ENCODE measurements at places on chromosomes 12 and 14.

DNA sequence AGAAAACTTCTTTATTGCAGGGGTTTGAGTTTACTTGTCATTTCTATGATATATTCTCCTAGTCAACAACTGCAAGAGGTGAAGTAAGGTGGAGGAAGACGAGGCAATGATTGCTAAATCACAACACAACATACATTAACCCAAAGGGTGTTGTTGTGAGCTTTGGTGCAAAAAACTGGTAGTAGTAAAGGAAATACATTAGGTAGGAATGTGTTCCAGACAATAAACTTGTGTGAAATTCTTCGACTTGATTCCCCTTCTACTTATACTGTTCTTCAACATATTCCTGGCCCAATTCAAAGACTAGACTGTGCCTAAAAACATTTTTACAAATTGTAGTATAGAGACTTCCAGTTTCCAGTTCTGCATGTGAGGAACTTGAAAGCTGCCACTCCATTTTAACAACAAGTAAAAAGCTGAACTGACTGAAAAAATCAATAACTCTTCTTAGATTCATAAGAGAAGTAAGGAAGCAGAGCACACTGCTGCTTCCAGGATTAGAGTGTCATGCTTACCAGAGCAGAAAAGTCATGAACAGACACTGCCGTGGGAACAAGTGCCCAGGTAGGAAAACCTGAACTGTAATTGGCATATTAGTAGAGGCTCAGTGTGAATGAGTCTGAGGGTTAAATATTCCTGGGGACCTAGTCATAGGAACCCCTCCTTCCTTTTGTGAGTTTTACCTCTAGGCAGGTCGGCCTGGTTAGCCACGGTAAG lies 22.2 kb downstream of the COX8C start:
- no peak for DNase-seq

DNA sequence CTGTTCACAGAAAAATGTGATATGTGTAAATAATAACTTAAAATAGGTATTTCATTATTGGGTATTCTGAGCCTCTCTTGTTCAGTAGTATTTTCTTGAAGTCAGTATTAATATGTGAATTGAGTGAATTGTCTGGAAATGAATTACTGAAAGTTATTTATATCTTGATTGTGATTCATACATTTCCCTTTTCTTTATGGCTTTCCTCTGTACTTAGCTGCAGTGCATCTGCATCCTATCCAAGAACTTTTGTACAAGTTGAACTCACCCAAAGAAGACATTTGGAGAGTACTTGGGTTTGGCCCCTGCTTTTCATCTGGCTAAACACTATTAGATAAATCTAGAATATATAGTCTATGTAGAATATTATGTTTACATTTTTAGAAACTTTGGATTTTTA lies 326.0 kb downstream of the RAD51B start:
- no peak for DNase-seq

DNA sequence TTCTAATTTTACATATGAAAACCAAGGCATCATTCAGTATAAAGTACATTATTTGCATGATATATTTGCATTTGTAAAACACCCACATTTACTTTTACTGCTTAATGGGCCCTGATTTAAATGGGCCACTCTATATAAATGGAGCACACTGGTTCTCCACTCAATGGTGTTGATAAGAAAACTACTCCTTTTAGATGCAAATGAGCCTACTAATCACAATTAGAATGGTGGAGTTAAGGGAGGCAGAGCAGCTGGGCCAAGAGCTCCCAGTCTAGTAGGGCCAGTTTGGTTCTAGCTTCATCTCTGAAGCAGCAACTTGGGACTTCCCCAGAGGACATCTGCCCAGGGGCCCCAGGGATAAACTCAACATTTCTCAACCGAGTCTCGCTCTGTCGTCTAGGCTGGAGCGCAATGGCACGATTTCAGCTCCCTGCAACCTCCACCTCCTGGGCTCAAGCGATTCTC lies 120.7 kb downstream of the FOXN3 start:
- DNase-seq, result no peak

DNA sequence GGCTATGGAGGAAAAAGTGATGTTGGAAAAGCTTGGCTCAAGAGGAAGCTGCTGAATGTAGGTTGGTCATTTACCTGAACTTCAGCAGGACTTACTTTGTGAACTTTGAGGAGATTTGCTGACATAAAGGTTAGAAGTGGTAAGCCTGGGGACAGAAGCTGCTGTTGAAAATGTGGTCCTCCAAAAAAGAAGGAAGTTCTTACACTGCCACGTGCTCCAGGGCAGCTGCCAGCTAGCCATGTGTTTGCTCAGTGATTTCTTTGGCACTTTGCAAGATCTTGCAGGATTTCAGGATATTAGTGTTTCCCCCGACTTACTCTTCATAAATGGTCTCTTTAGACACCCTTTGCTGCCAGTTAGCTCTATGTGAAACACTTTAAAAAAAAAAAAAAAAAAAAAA lies 14.8 kb upstream of the DYRK2 start:
- no peak for DNase-seq

DNA sequence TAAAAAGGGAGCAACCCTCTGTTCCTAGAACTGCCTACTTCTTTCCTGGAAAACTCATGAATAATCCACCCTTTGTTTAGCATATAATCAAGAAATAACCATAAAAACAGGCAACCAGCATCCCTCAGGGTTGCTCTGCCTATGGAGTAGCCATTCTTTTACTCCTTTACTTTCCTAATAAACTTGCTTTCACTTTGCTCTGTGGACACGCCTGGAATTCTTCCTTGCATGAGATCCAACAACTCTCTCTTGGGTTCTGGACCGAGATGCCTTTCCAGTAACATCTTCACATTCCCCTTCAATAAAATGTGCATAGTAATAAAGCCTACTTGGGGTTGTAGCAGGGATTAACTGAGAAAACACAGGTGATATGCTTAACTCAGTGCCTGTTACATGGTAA lies 286.4 kb upstream of the AMIGO2 start:
- DNase-seq, result no peak

DNA sequence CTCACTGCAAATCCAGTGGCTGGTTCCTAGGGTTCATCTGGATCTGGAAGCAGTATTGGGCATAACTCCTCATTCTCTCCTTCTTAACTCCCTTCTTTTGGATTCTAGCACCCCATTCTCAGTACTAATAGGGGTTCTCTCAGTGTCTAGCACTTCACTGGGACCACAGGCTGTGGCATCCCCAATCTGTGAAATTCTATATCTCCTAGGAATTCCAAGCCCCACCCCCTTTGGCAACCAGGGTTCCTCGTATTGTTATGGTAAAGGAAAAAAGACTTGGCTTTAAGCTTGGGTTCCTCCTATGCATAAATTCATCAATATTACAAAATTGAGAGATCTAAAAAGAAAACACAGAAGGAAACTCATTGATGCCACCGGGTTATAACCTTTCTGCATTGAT lies 45.0 kb upstream of the FBXO21 start:
- DNase-seq, result no peak

DNA sequence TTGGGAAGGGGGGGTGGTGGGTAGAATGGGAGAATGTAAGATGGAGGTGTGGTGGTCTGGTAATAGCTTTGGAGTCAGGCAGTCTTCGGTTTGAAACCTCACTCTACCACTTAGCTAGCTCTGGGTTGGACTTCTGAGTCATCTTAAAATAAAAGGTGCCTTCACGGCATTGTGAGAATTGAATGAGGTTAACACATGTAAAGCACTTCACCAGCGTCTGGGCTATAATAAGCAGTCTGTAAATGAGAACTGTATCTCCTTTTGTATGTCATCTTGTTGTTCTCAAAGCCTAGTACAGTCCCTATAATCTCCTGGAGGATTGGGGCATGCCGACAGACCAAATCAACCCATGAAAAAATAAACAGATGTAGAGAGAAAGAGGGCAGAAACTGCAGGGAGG lies 11.2 kb downstream of the C2CD5 start:
- DNase-seq, result no peak

DNA sequence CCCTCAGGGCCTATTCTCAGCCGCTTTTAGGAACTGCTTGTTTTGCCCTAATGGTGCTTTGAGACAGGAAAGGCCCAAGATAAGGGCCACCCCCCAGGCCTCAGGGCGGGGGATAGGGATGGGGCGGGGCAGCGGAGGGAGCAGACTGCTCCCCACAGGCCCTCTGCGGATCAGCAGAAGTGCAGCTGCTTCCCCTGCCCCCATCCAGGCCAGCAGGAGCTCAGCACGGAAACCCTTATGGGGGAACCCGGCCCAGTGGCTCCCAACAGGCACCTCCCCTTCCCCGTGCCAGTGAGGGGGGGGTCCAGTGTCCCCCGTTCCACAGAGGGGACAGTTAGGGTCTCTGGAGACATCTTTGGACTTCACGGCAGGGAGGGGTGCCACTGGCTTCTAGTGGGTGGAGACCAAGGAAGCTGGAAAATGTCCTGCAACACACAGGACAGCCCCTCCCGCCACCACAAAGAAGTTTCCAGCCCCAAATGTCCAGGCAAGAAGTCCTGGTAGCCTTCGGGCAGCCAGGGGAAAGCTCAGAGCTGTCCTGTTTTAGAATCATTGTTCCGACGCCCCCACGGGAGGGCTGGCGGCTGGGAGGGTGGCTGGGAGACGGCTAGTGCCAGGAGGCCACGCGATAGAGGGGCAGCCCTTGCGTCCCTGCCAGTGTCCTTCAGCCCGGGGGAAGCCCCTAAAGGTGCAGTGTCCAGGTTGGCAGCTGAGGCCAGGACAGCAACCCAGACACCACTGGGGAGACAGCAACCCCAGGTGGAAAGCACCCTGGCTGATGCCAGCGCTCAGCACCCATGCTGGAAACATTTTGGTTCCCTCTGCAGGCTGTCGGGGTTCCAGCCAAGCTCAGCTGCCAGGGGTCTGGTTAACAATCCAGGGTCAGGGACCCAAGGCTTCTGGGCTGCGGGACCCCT lies 10.4 kb upstream of the GPR132 start:
- no peak for DNase-seq

GRCh38 chr12:30926243-30927221 lies at the start of gene TSPAN11:
TSS of gene TSPAN11 (plus strand) at chr12:30926748. CDS start at chr12:30953992, 27,244 bp downstream.
- no peak for DNase-seq

DNA sequence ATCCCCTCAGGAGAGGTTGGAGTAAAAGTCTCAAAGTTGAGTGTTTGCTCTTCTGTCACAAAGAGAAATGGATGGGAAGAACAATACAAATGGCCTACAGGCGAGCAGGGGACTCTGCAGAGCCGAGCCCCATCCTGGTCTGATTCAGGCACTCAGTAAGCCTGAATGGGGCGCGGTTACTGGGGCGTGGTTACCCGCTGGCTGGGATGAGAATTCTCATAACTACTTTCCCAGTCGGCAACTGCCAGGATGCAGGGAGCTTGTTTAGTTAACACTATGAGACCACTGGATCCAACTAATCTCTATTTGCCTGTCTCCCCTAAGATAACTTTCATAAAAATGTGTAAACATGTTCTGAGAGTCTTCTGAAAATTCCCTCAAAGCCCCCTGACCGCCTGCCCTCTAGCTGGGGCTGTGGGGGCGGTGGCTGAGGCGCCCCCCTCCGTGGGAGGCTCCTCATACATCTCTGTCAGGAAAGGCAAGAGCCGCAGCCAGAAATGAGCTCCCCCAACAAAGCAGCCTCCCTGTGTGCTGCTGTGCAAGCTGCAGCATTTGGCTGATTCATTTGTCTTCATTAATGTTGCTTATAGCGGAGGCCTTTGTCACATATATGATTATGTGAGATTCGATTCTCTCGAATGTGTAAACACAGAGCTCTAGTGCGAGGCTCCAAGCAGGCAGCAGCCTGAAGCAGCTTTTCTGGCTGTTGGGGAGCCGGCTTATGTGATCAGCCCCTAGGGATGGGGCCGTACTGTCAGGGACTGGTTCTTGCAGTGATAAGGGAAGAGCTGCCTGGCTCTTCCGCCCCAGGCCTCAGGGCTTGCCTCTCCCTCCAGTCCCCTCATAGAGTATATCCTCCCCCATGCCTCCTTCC lies 126.1 kb upstream of the ARHGAP5 start:
- DNase-seq, result peak; percentile 73

- no peak for DNase-seq
These were observed 128.1 kb downstream of the PRKD1 start for GRCh38 chr14:29799464-29800095.

DNA sequence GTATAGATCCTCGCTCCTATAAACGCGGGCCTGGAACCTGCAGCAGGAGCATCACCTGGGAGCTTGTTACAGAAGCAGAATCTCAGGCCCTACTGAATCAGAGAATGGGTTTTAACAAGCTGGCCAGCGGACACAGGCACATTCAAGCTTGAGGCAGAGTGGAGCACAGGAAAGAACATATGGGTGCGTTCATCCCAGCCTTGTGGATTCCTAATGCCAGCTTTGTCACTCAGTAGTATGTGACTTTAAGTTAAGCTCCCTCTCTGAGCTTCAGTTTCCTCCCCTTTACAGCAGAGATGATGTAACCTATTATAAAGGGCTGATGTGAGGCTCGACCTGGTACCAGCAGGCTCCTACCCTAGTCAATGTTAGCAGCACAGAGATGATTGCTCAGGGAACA lies 204.9 kb downstream of the ZFP36L1 start:
- no peak for DNase-seq

DNA sequence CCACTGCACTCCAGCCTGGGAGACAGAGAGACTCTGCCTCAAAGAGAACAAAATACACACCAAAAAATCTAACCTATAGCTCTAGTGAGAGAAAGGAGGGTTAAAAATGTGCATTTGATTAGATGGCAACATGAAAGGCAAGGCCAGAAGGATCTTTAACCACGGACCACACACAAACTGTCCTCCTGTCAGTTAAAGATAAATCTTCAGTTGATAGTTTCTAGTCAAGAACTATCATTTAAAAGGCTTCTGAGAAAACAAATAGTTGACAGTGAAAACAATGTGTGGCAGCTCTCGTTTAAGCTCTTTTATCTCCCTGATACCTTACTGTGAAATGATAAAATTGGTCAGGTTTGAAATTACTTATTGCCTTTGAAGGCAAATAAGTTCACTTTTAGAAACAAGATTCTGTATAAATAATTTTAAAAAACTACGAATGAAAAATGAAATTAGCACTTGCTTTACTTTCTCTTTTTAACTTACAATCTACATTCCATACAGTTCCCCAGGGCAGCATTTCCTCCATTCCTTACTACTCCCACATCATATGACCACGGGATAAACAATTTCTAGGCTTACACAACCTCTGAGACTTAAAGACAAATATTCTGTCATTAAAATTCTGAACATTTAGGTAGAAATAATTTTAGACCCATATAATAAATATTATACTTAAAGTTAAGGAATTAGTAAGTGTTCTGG lies 71.4 kb upstream of the GNPNAT1 start:
- DNase-seq, result no peak

DNA sequence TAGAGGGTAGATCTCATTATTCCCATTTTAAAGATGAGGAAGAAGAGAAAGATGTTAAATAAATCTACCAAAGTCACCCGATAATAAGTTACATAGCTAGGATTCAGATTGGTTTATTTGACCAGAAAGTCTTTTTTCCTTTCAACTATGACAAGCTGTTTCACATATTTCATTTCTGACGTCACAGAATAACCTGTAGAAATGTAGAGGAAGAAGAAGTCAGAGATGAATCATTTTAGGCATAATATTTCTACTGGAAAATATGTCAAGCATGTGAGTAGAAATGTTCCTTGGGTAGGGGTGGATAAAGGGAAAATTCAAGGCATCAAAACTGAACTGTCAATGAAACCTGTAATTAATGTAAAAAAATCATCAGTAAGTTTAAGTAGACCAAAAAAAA lies 107.0 kb downstream of the MGST1 start:
- DNase-seq, result no peak
